AG08395 (cell line): ENCODE measurements at places on chromosomes 5 and 9.

DNA sequence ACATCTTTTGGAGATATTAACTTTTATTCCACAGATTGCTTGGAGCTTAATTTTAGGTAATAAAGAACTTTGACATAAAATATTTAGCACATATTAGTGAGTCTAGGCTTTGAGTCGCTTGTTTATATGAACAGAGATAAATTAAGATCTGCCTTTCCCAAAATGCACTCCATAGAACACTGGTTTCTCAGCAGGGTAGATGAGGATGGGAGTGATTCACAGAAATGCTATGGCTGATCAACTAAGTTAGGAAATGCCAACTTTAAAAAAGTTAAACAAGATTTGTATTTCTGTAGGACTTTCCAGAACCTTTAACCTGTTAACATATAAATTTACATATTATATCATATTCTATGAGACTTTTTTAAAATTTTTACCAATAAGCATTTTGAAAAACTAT is 65.2 kb downstream of the STARD4 start:
- DNase-seq: no peak

DNA sequence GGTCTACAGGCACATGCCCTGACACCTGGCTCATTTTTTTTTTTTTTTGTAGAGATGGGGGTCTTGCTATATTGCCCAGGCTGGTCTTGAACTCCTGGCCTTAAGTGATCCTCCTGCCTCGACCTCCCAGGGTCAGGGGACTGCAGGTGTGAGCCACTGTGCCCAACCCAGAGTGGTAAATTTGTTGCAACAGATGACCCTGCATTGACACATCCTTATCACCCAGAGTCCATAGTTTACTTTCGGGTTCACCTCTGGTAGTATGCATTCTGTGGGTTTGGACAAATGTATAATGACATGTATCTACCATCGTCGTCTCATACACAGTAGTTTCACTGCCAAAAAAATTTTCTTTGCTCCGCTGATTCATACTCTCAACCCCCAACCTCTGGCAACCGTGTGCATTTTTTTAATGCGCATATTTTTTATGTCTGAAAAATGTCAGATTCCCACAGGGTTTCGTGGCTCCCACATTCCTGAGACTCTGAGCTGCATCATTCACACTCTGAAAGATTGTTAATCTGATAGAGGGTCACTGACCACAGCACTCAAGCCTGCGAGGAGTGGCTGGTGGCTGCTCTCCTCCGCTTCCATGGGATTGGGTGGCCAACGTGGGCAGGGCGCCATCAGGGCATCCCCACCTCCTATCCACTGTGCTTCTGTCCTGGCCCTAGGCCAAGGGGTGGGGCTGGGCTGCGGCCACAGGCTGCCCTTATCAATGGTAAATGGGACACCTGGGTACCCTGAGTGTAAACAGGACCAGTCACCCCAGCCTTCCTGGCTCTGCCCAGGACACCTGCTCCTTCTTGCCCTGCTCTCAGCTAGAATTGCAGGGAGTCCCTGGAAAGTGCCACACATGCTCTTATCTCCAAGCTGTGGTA is 9.6 kb downstream of the NDST1 start:
- peak; percentile 92 for DNase-seq

GRCh38 chr9:137053944-137054931 is at the start of gene ENTPD2:
TSS of gene ENTPD2 (minus strand) at chr9:137054061. CDS start at chr9:137053997, 64 bp downstream.
- no peak for DNase-seq

GRCh38 chr9:93267681-93268505 is 84.0 kb downstream of the WNK2 start:
- DNase-seq: no peak

GRCh38 chr5:146799671-146800070 is 78.9 kb downstream of the PPP2R2B start:
- DNase-seq: no peak

DNA sequence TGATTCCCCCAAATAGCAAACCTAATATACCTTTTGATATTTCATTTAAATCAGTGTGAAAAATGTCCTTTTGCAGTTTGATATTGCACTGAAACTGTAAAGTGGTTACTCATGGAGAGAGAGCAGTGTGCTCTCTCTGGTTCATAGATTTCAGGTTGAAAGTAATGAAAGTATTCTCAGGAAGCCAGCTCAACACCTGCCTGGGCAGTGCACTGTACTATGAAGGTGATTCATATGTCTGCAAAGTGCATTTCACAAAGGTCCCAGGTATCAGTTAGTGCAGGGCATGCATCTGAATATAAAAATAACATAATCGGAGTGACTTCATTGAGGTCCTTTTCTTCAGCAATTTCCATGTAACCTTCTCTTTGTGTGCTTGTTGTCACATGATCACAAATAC is 274.3 kb downstream of the CDH18 start:
- DNase-seq: no peak
